ENCODE measurements at places on chromosomes 7 and 10.

DNA sequence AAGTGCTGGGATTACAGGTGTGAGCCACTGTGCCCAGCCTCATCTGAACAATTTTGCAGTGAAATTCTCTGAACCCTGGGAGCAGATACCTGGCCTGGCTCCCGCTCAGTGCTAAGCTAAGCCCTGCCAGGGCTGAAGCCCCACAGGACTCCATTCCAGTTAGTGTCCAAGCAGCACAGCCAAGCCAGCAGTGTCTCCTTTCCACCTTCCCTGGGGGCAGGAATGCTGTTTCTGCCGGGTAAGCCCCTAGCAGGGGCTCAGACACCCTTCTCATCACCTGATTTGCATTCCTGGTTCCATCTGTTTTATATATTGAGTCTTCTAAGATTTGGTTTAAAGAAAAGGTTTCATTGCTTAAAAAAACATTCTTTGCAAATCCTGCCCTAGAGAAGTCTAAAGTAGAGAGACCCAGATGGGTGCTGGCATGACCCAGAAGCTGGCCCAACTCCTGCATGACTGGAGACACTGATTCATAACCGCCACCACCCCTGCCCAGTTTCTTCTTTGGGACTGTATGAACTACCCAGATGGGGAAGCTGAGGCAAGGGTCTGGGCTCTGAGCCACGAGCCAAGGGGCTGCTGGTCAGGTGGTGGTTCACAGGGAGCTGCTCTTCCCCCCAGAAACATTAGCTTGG lies 14.0 kb downstream of the SLC13A4 start:
- DNase-seq = no peak

DNA sequence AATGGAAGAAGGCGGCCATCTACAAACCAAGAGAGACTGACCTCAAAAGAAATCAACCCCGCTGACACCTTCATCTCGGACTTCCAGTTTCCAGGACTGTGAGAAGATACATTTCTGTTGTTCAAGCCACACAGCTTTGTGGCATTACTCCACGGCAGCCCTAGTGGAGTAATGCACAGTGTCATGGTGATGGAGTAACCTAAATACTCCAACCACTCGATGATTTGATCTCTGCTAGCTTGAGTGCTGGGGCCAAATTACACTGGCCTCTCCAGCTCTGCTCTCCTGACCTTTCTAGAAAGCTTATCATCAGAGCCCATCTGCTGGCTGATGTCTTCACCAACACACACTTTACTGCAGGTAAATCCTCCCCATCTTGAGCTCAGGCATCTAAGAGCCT lies 52.2 kb downstream of the GALNT17 start:
- DNase-seq = no peak

GRCh38 chr10:70593513-70593890 lies 9.0 kb downstream of the PRF1 start:
- no peak for DNase-seq

DNA sequence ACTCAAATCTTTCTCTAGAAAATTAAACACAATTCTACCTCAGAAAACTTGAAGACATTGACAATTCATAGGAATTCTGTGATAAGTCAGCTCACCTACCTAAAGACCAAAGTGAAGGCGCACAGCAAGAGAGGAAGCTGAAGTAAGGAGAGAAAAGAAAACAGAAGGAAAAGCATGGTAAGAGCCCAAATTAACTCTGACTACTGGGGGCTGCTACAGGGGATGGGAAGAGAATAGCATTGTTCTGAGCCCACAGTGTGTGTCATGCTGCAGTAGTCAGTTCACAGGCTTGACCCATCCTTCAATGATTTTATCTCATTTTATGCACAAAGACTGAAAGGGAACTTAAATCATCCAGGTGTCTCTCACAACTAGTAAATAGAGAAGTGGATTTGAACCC lies 111.3 kb downstream of the PTEN start:
- no peak for DNase-seq

DNA sequence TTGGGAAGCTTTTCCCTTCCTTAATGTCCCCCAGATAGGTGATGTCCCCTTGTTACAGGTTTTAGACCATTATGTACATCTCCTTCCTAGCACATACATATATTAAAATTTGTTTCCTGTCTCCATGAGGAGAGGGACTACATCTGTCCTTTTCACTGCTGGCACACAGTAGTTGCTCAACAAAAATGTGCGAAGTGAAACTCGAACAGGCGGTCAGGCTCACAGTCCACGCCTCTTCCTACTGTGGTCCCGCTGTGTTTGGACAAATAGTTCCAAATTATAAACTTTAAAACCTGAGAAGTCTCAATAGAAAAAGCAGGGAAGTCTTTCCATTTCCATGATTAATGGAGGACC lies 1.2 kb upstream of the HHEX start:
- DNase-seq = no peak

DNA sequence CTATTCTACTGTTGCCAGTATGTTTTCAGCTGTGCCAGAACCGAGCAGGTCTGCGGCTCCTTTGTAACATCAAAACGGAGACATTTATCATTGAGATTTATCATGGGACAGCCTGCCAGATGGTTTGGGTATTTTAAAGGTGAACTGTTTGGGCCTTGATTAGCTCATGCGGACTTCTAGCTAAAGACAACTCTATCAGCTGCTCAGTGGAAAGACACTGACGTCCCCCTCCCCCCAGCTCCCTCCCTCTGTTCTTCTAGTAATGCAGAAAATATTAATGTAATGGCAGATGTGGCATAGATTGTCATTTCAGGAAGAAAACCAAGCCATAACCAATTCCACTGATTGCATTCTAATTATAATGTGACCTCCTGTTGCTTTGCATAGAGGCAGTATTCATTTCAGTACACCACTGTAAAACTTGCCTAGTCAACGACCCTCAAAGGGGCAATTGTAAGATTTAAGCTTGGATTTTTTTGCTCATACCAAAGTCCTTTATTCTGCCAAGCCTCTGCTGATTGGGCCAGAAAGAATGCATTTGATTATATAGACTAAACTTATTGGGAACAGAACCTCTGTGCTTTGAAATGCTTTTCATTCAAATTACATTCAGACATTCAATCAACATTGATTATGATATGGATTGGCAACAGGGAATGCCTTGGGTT lies 966.8 kb downstream of the LRMDA start:
- DNase-seq = peak; percentile 7

GRCh38 chr10:86018735-86019058 lies 347.9 kb downstream of the GRID1 start:
- no peak for DNase-seq

DNA sequence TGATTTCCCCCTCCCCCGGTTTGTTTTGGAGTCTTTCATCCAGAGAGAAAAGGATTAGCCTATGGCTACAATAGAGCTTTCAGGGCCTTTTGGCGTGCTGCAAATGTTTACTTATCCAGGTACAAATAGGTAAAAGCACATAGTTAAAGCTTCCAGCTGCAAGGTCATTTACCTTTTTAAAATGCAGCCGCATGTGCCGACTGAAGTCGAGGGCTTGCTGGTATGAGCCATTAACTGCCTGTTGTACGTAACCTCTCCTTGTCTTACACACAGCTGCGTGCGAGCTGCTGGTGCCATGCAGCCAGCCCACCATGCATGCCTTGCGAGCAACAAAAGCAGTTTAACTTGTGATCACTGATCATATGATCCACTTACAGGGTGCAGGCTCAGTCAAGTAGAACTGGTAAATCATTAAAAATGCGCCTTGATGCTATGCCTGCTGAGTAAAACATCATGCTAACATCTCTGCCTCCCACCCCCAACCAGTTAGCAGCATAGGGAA lies 866.4 kb downstream of the LRMDA start:
- DNase-seq = peak; percentile 56

DNA sequence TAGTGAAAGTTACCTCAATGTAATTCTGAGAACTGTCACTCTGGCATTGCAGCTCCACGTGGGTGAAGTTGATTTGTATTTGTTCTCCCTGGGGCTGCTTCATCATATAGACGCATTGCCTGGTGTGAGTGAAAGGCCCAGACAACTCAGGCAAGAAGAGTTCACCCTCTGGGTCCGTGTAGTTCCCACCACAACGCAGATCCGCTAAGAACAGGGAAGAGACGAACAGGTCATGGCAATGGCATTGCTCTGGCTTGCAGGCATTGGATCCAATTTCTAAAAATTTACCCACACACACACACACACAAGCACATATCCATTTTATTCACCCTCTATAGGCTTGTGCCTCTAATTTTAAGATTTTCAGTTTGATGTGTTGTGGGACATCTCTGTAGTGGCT lies 45.4 kb downstream of the CUBN start:
- no peak for DNase-seq

DNA sequence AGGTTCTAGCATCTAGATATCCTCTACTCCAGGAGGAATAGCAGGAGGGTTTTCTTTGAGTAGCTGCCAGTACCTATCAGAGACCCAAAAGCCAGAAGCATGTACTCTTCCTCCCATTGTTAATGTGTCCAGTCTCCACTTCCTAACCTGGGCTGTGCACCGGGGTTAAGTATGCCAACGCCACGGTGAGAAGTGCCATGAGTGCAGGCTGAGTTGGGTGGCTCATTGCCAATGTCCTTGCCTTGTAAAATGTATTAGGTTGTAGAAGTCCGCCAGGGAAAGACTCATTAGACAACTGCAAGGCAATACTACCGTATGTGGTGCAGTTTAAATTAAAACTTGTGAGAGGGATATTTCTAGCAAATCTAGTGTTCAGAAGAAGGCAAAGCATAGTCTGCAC lies 55.0 kb upstream of the PRR15 start:
- no peak for DNase-seq

DNA sequence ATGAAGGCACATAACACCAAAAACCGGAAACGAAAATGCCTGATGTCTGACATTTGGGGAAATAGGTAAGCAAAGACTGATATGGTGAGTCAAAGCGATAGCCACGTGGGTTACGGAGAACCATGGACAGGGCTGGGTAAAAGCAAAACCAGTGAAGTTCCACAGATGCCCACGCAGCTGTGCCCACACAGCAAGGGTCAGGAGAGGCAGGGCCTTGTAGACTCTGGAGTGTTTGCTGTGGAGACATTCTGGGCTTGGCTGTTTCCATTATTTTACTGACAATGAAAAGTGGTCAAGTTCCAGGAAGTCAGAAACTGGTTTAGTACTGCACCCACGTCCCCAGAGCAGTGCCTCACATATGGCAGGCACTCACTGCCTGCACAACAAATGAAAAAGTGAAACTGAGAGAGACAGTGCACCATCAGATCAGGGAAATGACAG lies 148.7 kb downstream of the ZMYND11 start:
- no peak for DNase-seq

- DNase-seq = no peak
These were observed 80.7 kb downstream of the FZD1 start for GRCh38 chr7:91344911-91345310.

DNA sequence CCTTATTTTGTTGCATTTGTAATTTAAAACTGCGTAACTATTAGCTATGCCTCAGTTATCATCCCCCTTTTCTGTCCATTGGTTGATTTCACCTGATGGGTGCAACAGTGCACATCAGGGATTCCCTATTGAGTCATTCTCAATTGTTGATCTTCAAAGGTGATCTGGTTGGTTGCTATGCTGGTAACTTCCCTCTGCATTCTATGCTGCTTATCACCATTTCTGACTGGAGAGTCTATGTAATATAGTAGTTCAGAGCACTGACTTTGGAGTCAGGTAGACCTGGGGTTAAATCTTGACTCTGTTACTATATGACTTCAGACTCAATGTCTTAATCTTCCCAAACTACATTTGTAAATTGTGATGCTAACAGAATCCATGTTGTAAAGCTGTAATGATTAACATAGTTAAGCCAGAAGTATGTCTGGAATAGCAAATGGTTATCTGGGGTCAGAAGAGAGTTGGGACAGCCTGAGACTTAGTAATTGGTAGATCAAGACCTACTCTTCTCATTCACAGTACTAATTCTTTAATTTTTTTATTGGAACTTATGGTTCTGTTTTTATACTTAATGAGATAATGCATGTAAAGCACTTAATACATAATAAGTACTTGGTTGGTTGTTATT lies 38.1 kb downstream of the EXOC6 start:
- no peak for DNase-seq

DNA sequence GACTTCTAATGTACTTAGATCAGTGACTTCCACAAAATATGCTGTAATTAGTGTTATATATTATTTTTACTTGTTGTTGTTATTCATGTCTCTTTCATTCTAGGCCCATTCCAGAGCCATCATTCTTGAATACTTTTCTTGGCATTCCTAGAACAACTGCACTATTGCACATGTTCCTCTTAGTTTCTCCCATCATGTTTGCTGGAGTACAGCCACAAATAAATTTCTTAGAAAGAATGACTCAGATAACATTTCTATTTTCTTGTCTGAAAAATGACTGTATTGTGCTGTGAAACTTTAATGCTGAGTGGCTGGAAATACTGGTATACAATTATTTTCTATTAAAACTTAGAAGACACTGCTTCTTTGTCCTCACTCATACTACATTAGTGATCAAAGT lies 651.0 kb upstream of the STEAP1 start:
- DNase-seq = no peak

DNA sequence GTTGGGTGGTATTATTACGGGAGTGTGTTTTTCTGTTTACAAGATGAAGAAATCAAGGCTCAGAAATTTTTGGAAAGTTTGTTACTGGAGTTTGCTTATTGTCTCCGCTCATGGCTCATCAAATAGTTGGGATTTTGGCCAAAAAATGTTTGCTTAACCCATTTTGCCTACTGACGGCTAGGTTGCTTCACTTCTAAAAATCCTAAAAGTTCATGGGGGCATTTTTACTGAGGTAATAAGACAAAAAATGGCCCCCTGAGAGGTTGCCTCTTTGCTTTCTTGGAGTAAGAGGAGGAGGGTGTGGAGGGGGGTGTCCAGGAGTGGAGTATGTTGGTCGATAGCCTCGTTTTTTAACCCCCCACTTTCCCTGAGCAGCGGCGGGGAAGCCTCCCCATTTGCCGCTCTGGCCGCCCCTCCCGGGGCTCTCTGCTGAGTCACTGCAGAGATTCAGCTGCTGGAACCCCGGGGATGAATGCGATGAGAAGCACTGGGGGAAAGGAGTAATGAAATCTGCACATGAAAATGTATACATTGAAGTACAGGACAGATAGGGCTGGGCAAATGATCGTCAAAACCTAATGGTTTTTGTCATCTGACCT lies 1.5 kb downstream of the MEST start:
- no peak for DNase-seq

GRCh38 chr7:130365511-130366441 lies 14.5 kb upstream of the CPA1 start:
- DNase-seq = peak; percentile 73

DNA sequence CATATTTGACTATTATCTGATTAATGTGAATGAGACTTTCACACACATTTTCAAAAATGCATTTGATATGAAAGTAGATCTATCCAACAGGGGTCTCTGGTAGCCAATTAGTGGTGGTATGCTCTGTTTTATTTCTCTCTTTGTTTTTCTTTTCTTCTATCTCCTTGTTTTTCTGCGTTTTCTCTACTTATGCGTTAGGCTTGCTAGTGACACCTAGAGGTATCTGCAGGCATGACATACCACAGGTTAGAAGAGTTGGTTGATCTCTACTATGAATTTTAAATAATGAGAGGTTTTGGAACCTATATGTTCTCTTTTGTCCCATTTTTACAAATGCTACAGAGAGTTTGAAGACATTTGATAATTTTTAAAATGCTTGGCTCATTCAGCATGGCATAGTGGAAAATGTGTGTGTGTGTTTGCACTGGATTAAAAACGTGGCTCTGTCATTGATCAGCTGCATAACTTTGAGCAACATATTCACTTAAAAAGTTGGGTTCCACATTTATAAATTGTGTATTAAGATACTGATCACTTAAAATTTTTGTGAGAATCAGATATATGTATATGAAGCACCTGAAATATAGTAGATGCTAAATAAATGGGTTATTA lies 28.1 kb upstream of the PLXDC2 start:
- peak; percentile 17 for DNase-seq

- DNase-seq = no peak
These were observed 6.5 kb downstream of the SAMD8 start for GRCh38 chr10:75117995-75118394.
